Activated naive CD8-positive, alpha-beta T cell treated with anti-CD3 and anti-CD28 coated beads, Interleukin-2, amount 50 U/mL, for 16 hours (primary cell): ENCODE measurements at places on chromosomes 12 and 14.

DNA sequence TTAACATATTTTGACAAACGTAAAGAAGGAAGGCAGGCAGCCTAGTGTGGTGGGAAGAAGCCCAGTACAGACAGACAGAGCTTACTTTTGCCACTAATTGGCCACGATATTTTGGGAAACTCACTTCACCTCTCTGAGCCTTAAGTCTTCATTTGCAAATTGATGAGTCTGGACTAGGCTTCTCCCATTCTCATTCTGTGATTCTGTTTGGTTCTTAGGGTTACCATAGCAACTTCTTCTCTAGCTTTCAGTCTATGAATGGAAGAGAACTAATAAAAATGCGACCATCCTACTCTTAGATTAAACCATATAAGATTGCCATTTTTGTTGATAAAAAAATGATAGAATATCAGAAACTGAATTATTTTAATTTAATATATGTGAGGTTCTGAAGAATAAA is 210.5 kb downstream of the SNAPC1 start:
- no peak for DNase-seq

DNA sequence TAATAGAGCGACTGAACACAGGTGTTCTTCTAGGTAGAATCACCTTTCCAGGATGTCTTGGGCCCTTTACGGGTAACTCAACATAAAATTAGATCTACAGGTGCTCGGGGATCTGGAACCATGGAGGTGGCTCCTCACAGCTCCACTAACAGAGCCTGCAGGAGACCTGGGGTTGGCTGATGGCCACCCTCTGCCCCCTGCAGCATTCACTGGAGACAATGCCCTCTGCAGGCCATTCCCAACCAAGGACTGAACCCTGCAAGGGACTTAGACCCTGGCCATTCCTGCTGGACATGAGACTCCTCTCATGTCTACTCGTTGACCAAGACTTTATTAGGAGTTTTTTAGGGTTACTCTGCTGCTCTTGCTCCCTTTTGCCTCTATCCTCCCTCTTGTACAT is 58.5 kb upstream of the PPP4R3A start:
- no peak for DNase-seq

- DNase-seq: no peak
These were observed 565 bp upstream of the KLHL42 start for GRCh38 chr12:27779416-27779919.

GRCh38 chr14:24251880-24252288 is 9.5 kb upstream of the TINF2 start:
- no peak for DNase-seq

- no peak for DNase-seq
These were observed 758.3 kb downstream of the C12orf50 start for GRCh38 chr12:87270919-87271318.

DNA sequence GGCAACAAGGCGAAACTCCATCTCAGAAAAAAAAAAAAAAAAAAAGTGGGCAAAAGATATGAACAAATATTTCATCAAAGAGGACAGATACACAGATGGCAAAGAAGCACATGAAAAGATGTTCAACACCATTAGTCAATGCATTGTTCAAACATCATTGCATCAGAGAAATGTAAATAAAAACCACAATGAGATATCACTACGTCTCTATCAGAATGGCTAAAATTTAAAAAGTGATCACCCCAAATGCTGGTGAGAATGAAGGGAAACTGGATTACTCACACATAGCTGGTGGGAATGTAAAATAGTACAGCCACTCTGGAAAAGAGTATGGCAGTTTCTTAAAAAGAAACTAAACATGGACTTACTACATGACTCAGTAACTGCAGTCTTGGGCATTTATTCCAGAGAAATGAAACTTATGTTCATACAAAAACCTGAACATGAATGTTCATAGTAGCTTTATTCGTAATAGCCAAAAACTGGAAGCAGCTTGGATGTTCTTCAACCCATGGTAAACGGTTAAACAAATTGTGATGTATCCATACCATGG is 3.6 kb downstream of the L2HGDH start:
- no peak for DNase-seq
